Smooth muscle cell of the coronary artery (primary cell): ENCODE measurements at places on chromosomes 16 and 17. TPM values are rescaled to one million over a fixed set of nuclear protein-coding genes. Genes with fewer than 3 reads are reported as not detected.

CD300C gene
- total RNA-seq = not detected in 2 replicates

EME1 gene
- total RNA-seq = 0.59 and 2.6 TPM in 2 replicates

SSTR5 gene
- total RNA-seq = not detected in 2 replicates

HSPB9 gene
- total RNA-seq = not detected in 2 replicates
